ENCODE measurements at places on chromosomes 1 and 21.

DNA sequence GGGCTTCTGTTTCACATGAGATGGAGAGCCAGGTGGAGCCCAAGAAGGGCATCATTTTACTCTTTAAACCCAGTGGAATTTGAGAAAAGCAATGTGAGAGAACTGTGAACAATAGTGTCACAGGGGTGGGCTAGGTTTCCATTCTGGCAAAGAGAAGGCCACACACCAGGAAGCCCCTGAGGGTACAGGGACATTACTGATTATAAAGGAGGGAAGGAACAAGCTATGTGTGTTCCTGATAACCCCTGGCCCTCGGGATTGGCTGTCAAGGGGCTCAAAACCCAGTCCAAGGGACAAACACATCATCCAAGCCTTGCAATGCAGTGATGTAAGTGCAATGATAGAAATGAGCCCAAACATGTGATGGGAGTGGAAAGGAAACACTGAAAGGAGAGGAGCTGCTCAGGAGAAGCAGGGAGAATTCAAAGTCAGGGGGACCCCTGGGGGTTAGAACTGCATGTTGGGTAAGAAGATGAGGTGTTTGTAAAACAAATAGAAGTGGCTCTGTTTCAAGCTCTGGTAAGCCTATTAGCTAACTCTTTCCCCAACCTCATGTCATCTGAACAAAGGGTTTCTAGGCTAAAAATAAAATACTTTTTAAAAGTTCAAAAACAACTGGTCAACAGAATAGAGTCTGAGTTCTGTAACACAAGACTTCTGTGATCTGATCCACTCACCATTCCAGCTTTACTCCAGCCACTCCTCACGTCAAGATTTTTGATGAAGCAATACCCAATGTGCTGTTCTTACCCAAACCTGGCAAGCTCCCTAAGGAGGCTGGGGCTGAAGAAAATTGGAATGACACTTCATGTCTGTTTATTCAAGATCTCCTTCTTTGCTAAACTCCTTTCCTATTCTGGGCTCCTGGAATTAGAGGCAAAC is 51.1 kb upstream of the IL12RB2 start:
- no peak for DNase-seq

GRCh38 chr1:222909586-222909985 is 94.7 kb downstream of the DISP1 start:
- DNase-seq, result no peak

- DNase-seq, result peak; percentile 53
These were observed 73.8 kb downstream of the ERG start for GRCh38 chr21:38424305-38425019.

- peak; percentile 67 for DNase-seq
These were observed 953 bp upstream of the BRWD1 start for GRCh38 chr21:39314143-39315027.

GRCh38 chr21:41777951-41778815 is 11.3 kb upstream of the RIPK4 start:
- peak; percentile 90 for DNase-seq

DNA sequence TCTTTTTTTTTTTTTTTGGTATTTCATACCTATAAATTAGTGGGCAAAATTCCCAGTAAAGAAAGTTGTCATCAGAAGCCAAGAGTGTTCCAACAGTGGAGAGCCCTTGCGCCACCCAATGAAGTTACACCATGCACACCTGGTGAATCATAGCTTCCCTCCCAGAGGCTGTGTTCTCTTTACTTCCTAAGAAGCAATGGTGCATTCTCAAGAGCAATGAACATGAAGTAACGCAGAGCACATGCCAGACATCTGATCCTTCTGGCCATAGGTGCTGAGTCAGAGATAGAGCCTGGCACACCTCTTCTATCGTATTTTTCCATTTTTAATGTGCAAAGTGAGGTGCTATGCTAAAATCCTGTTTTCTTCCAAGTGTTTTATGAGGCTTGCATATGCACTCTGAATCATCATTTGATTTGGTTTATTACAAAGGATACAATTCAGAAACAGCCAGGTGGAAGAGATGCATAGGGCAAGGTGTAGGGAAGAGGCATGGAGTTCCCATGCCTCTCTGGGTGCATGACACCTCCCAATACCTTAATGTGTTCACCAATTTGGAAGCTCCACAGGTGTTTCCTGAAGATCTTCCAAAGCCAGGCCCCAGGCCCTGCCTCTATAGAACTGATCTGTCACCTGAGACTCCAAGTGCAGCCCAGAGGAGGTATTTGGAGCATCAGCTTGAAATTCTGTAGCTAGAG is 408.0 kb downstream of the SIPA1L2 start:
- no peak for DNase-seq

- no peak for DNase-seq
These were observed 2.4 kb upstream of the COL6A1 start for GRCh38 chr21:45979141-45979631.

DNA sequence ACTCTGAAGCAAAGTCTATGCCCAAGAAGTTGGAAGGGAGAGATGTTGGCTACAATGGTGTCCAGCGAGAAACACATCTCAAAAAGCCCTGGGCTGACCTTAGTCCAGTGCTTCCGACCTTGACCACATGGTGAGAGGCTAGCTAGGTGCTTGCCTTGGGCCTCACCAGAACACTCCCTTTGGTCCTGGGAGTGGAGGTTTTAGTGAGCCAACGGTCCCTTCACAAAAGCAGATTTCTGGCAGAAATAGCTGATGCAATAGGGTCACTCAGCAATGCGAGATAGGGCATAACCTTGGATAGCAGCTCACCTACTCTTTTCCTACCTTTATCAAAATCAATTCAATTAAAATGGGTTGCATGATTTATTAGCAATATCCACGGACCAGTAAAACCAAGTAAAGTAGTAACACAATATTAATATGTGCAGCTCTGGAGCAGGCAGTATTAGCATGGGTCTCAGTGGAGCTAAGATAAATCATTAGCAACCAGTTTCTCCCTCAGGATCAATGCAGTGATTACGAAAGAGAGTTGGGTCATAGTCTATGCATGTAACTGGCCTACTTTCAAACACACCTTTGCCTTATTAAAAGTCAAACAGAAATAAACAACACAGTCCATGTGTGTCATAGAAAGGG is 1.9 kb downstream of the SLC30A10 start:
- no peak for DNase-seq

GRCh38 chr21:45040739-45041138 is 33.6 kb upstream of the ADARB1 start:
- DNase-seq, result no peak

DNA sequence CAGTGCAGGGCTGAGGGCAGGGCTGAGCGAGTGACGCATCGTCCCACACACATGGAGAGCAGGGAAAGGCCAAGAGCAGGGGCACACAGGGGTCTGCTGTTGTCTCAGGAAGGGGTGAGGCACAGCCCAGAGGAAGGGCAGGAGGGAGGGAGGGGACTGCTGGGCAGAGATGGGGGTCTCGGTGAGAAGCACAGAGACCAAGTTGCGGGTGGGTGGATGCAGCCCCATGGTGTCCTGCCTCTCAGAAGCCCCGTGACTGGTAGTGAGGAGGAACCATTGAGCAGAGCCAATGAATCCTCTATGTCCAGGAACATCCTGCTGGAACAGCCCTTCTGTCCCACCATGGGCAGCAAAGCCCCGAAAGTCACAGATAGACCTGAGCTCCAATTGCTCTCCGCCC is 17.8 kb downstream of the C1orf198 start:
- DNase-seq, result no peak

DNA sequence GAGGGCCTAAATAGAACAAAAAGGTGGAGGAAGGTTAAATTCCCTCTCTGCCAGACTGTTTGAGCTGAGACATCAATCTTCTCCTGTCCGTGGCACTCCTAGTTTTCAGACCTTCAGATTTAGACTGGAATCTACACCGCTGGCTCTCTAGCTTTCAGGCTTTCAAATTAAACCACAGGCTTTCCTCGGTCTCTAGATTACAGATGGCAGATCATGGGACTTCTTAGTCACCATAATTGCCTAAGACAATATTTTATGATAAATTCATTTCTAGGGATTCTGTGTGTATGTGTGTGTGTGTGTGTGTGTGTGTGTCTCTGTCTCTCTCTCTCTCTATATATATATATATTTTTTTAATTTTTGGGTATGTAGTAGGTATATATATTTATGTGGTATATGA is 428.7 kb downstream of the PLA2G4A start:
- no peak for DNase-seq

DNA sequence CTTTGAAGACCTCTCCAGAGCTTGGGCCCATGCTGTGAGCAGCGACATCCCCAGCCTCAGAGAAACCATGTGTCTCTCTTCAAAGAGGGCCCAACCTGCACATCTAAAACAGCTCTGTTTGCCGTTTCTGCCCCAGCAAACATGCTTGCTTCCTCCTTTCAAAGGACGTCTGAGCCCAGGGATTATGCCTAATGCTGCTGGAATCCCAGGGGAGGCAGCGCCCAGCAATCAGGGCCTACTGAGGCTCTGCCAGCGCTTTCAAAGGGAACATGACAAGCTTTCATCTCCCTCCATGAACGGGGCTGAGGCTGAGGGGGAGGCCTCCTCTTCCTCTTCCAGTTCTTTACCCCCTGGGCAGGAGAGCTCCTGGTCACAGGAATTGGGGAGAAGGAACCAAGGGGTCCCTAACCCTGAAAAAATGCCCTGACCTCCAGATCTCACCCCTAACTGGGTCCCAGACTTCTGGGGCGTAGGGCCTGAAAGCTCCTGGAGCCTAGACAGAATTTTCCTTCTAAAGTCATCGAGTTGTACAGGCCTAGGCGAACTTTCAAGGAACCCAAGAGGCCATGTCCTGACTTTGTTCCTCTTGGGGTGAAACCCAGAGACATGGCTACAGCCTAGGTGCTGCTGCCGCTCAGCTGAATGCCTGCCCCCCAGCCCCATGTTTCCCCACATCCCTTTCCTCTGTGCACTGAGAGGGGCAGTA is 13.4 kb upstream of the ASCL5 start:
- DNase-seq, result no peak

- DNase-seq, result peak; percentile 11
These were observed 20.5 kb upstream of the ARTN start for GRCh38 chr1:43913051-43913501.

- DNase-seq, result no peak
These were observed 5.7 kb downstream of the HAPLN2 start for GRCh38 chr1:156624814-156625435.

DNA sequence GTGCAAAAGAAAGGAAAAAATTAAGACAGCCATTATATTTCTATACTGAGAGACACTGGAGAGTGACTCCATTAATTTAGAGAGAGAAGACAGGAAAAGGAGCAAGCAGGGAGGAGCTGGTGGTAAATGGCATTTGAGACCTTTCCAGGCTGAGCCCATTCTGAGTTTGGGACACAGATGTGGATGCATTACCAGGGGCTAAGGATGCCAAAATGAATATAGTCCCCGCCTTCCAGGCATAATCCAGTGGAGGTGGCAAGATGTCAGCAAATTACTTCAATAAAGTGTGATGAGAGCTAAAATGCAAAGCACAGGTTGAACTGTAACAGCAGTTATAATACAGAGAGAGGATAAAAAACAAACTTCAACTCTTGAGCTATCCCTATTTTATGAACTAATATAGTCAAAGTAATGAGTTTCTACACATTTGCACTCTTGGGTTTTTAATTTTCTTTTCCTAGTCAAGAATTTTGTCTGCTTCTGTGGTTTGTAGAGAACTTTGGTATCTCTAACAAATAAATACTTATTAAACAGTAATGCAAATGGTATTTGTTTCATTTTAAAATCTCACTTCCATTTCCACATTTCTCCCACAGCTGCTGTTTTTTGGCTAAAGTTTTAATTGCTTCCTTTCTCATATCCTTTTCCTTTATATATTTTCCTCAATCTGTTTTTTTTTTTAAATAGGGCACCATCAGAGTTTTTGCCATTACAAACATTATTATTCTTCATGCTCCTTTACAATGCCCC is 228.2 kb upstream of the KCNK2 start:
- DNase-seq, result no peak

DNA sequence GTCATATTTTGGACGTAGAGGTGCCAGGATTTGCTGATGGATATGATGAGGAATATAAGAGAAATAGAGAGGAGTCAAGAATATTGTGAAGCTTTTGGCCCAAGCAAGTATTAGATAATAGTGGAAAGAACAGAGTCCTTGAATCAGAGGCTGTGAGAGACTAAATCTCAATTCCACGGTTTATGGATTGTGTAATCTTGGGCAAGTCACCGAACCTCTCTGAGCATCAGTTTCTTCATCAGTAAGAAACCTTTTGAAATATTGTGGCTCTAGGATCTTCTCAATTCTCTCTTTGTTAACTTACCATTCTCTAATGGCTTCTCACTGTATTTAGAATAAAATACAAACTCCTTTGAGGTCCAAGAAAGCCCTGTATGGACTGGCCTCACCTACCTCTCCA is 77.6 kb downstream of the RPS6KA1 start:
- no peak for DNase-seq

DNA sequence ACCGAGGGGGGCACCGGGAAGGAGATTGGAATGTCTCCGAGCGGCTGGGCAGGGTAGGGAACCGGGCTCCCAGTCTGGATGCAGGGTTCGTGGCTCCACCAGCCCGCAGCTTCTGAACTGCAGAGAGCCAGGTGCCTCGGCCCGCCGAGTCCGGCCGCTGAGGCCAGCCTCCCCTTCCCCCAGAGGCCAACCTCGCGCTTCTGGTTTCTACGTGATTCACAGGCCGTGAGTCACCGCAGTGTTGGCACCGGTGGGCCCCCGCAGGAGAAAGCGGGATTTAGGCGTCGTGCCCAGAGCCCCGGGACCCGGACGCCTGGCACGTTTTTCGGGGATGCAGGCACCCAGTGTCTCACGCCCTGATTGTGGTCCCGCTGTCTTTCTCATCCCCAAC is 458 bp downstream of the CRABP2 start:
- no peak for DNase-seq

DNA sequence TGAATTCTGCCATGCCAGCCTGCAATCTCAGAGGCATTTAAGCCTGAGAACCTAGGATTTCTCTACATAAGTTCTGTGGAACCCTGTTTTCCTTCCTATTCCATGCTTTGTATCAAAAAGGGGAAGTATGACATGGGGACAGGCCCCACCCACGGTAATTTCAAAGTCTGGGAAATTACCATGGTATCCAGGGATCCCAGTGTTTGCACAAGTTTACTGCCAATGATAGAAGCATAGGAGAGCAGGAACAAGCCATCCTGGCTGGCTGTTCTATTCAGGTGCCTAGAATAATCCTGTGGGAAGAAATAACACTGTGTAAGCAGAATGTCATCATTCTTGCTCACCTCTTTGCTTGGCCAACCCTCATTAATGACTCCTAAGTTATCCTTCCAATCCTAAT is 53.8 kb upstream of the ATP1B1 start:
- DNase-seq, result no peak

DNA sequence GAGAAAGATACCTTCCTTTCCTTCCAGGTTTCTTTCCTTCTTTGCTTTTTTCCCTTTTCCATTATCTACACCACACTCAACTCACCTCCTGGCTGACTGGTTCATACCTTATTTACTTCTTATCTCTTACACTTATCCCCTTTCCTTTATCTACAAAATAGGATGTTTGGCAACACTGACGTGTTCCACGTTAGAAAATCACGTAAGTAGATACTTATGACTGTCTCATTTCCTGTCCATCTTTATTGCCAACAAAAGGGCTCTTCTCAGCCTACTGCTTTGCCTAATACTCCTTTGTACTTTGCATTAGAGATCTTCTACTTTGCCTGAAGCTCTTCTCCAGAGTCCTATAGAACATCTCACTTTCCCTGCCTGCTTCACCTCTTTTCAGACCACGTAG is 25.1 kb downstream of the SYNJ1 start:
- no peak for DNase-seq

GRCh38 chr1:112337028-112337531 is 58.9 kb upstream of the CTTNBP2NL start:
- DNase-seq, result no peak

- DNase-seq, result no peak
These were observed 48.4 kb downstream of the USP48 start for GRCh38 chr1:21734526-21734925.

All from brain (organoid and tissue), 16 donors.